CD4-positive, alpha-beta T cell treated with Interleukin-6 for 4 hours (primary cell): ENCODE measurements at places on chromosomes 12 and 14.

DNA sequence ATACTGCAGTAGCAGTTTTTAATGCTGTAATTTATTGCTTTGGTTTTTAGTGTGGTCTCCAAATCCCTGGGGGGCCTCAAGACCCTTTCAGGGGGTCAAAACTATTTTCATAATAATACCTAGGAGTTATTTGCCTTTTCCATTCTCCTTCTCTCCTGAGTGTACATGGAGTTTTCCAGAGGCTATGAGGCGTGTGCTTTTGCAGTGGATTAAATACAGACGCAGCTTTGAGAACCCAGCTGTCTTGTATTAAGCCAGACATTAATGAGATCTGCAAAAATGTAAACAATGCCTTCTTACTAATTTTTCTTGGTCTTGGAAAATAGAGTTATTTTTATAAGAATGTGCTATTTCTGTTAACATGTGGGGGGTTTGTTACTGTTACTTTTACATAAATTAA is 68.6 kb downstream of the SLC25A47 start:
- DNase-seq, result no peak

DNA sequence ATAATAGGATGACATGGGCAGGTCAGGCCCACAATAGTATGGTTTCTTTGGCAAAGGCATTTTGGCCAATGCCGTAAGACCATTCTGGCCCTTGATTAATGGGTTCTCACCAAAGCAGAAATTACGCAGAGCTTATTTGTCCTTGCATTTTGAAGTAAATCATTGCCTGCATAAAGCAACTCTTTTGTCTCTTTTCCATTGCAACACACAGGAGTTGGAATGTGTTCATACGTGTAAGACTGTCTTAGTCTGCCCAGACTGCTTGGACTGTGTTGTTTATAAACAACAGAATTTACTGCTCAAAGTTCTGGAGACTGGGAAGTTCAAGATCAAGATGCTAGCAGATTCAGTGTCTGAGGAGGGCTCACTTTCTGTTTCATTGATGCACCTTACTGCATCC is 102.8 kb upstream of the NPAS3 start:
- no peak for DNase-seq

DNA sequence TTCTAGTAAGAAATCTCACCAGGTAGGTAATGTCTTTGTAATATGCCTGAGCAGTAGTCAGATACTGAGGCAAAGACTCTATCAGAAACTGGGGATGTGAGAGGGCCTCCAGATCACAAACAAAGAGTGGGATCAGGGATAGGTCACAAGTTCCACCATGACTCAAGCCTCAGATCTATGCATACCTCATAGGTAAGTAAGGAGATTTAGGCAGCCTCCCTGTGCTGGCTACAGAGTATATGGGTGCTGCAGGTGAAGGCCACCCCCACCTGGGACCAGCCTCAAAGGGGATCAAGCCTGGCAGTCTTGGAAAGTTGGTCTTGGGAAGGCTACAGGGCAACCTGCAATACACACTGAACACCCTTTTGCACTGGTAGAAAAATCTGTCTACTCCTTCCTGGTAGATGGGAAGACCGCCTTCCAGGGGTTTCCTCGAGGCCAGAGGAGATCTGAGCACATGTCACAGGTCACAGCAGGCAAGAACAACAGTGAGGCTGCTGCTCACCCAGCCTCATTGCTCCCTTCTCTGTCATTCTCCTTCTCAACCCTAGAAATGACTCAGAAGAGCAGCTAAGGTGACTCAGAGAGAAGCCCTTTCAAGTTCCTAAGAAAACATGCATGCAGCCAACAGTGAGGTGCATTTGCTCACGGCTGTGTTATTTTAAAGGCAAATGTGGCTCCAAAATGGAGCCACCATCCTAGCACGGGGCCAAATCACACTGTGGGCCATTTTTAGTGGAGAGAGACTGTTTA is 143.4 kb upstream of the CDKN3 start:
- no peak for DNase-seq

- DNase-seq, result no peak
Measured at GRCh38 chr12:100987552-100988521, 193.3 kb downstream of the ANO4 start.
